ENCODE measurements at places on chromosomes 12 and 14. TPM values are rescaled to one million over a fixed set of nuclear protein-coding genes. Genes with fewer than 3 reads are reported as not detected.

GRCh38 chr12:87922736-87923135 is 106.5 kb downstream of the C12orf50 start:
- no peaks in the 10 kb centered on the region for H3K4me1 ChIP-seq
- H3K36me3 ChIP-seq, result no peaks in the 10 kb centered on the region
- no peak overlapping the region for H3K4me3 ChIP-seq
- no peak for DNase-seq

GRCh38 chr12:78087363-78087675 is 256.6 kb downstream of the NAV3 start:
- H3K36me3 ChIP-seq, result no peaks in the 10 kb centered on the region
- H3K4me3 ChIP-seq, result no peak overlapping the region
- no peaks in the 10 kb centered on the region for H3K27me3 ChIP-seq
- H3K27ac ChIP-seq, result no peak overlapping the region

DNA sequence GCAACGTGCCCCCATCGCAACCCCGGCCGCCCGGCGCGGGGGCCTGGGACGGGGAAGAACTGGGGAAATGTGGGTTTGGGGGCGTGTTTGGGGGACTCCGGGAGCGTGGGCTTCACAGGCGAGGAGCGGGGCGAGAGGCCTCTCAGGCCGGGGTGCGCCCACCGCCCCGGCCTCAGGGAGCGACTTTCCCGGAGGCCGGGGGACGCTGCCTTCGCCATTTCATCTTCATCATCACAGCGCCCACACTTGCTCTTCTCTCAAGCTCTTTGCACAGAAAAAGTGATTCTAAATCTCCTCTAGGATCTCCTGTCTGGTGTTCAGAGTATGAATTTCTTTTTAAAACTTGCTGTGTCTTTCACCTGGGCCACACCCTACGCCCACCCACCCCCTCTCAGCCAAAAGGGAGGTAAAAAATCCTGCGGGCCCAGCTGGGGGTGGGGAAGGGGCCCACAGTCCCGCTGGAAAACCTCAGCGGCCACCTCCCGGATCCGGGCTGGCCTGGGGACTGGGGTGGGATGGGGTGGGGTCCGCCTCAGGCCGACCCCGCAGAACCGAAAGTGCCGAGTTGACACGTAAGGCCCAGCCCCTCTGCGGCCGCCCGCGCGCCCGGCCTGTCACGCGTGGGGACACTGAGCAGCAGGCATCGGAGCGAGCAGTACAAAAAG is 7.4 kb downstream of the CDKN1B start:
- no peaks in the 10 kb centered on the region for H3K36me3 ChIP-seq
- H3K27me3 ChIP-seq, result no peaks in the 10 kb centered on the region
- peak overlapping the region; percentile 100 for H3K27ac ChIP-seq
- peak overlapping the region; percentile 79 for H3K4me3 ChIP-seq

Gene ELK3
- total RNA-seq, result 20.6 TPM

- H3K4me1 ChIP-seq, result no peaks in the 10 kb centered on the region
- no peak overlapping the region for H3K4me3 ChIP-seq
- no peaks in the 10 kb centered on the region for H3K36me3 ChIP-seq
- H3K27ac ChIP-seq, result no peak overlapping the region
- no peak for DNase-seq
Measured at GRCh38 chr12:102570256-102570655, 89.9 kb upstream of the IGF1 start.

- no peak for DNase-seq
- H3K4me1 ChIP-seq, result no peaks in the 10 kb centered on the region
- H3K27ac ChIP-seq, result no peak overlapping the region
- H3K4me3 ChIP-seq, result no peak overlapping the region
Measured at GRCh38 chr12:12427568-12427967, 70.7 kb downstream of the BORCS5 start.

DNA sequence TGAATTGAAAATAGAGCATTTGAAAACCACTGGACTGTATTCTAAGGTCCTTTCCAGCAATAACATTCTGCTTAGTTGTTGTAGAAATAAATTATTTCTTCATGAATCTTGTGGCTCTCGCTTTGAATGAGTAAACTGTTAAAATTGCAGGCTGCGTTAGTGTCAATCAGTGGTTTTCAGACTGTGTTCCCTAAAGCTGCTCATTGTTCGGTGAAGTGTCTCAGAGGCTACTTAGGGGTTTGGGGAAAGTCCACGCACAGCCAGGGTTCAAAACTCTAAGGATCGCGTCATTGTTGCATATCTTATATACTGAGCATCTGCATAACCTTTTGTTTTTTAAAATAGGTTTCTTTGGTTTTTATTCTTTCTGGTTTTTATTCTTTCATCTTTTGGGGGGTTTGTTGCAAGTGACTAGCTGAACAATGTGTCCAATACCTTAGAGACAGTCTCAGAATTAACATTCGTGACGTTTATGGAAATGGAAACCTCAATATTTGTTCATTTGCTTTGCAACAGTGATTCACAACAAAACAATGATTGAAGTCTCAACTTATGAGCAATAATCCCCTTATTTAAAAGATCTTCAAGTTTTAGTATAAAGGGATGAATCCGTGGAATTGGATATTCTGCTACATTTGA is 108.1 kb downstream of the TTLL5 start:
- no peak for DNase-seq
- H3K4me1 ChIP-seq, result no peaks in the 10 kb centered on the region
- H3K27ac ChIP-seq, result no peak overlapping the region
- H3K36me3 ChIP-seq, result no peaks in the 10 kb centered on the region
- H3K27me3 ChIP-seq, result no peaks in the 10 kb centered on the region

Gene DTX1
- total RNA-seq, result 2.6 TPM

Gene SERPINA5
- 936 TPM for total RNA-seq

- H3K4me1 ChIP-seq, result no peaks in the 10 kb centered on the region
- H3K4me3 ChIP-seq, result no peak overlapping the region
Measured at GRCh38 chr12:120818416-120818815, 85.7 kb downstream of the SPPL3 start.

Gene JKAMP
- 73.9 TPM for total RNA-seq

GRCh38 chr12:15808250-15808649 is 19.1 kb upstream of the EPS8 start:
- H3K4me3 ChIP-seq, result no peak overlapping the region
- H3K36me3 ChIP-seq, result no peaks in the 10 kb centered on the region
- H3K4me1 ChIP-seq, result no peaks in the 10 kb centered on the region
- H3K27me3 ChIP-seq, result no peaks in the 10 kb centered on the region
- no peak for DNase-seq
- H3K27ac ChIP-seq, result no peak overlapping the region

GRCh38 chr14:54749727-54750126 is 152.9 kb downstream of the GCH1 start:
- no peaks in the 10 kb centered on the region for H3K4me1 ChIP-seq
- no peak for DNase-seq
- no peaks in the 10 kb centered on the region for H3K27me3 ChIP-seq
- no peak overlapping the region for H3K27ac ChIP-seq

DNA sequence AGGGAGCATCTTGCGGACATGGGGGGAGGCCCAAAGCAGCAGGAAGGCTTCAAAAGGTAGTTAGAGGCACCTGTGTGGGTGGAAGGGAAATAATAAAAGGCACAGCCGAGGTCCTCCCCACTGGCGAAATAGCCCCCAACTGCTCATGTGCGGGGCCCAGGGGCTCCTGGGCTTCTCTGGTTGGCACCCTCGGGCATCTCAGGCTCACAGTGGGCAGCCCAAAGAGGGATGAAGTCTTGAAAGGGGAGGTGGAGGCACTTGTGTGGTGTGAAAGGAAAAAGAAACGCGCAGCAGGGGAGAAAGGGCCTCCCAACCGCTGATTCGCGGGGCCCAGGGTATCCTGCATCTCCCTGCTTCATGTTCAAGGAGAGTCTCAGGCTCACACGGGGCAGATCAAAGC is 579.4 kb downstream of the ALG10 start:
- no peak overlapping the region for H3K27ac ChIP-seq
- DNase-seq, result no peak
- H3K4me1 ChIP-seq, result no peaks in the 10 kb centered on the region
- H3K36me3 ChIP-seq, result no peaks in the 10 kb centered on the region

DNA sequence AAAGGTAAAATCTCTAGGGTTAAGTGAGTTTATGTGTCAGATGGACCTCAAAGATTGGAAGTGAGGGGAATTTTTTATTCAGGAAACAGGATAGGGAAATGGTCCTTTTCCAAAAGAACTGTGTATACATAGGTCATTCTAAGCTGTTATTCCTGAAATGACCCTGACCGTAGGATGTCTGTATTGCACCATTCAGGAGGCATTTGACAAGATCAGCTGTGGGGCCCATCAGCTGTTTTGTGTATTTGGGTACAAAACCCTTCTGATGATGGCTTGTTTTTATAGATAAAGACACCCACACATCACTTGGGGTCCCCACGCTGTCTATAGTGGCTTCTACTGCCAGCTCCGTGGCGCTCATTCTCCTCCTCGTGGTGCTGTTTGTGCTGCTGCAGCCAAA is 62.6 kb upstream of the SRSF5 start:
- H3K27me3 ChIP-seq, result no peaks in the 10 kb centered on the region
- H3K27ac ChIP-seq, result no peak overlapping the region
- no peak overlapping the region for H3K4me3 ChIP-seq

- no peaks in the 10 kb centered on the region for H3K27me3 ChIP-seq
- DNase-seq, result no peak
- H3K4me1 ChIP-seq, result peaks cover 17% of the 10 kb centered on the region
- H3K4me3 ChIP-seq, result no peak overlapping the region
- H3K27ac ChIP-seq, result no peak overlapping the region
Measured at GRCh38 chr14:92956961-92957360, 34.0 kb downstream of the CHGA start.

- no peaks in the 10 kb centered on the region for H3K4me1 ChIP-seq
- H3K36me3 ChIP-seq, result no peaks in the 10 kb centered on the region
- no peaks in the 10 kb centered on the region for H3K27me3 ChIP-seq
- H3K27ac ChIP-seq, result peak overlapping the region; percentile 31
- DNase-seq, result no peak
Measured at GRCh38 chr12:102426599-102427542, 53.5 kb downstream of the IGF1 start.

GRCh38 chr12:117109943-117110635 is 10.9 kb upstream of the TESC start:
- H3K27me3 ChIP-seq, result no peaks in the 10 kb centered on the region
- no peak overlapping the region for H3K27ac ChIP-seq
- DNase-seq, result no peak
- H3K4me1 ChIP-seq, result no peaks in the 10 kb centered on the region
- no peak overlapping the region for H3K4me3 ChIP-seq

DNA sequence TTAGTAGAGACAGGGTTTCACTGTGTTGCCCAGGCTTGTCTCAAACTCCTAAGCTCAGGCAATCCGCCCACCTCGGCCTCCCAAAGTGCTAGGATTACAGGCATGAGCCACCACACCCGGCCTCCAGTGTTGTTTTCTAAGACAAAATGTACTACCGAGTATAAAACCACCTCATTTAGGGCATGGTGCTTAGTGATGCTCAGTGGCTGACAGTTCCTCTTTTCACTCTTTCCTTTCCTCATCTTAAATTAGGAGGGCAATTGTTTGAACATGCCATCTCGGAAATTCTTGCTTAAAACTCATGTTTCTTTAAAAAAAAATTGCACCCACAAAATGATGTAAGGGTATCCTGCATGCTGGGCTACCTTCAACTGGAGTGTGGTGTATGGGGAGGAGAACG is 89.0 kb downstream of the RFX4 start:
- H3K36me3 ChIP-seq, result no peaks in the 10 kb centered on the region
- no peak for DNase-seq
- no peaks in the 10 kb centered on the region for H3K4me1 ChIP-seq
- H3K4me3 ChIP-seq, result no peak overlapping the region

- H3K27ac ChIP-seq, result peak overlapping the region; percentile 3
- no peaks in the 10 kb centered on the region for H3K27me3 ChIP-seq
- H3K4me3 ChIP-seq, result peak overlapping the region; percentile 12
- H3K4me1 ChIP-seq, result no peaks in the 10 kb centered on the region
Measured at GRCh38 chr14:57066463-57066862, 202.2 kb downstream of the EXOC5 start.

- H3K36me3 ChIP-seq, result no peaks in the 10 kb centered on the region
- no peak overlapping the region for H3K27ac ChIP-seq
Measured at GRCh38 chr14:86462193-86462753, 932.3 kb downstream of the FLRT2 start.

- H3K4me1 ChIP-seq, result peaks cover 8% of the 10 kb centered on the region
- no peak overlapping the region for H3K27ac ChIP-seq
- H3K36me3 ChIP-seq, result no peaks in the 10 kb centered on the region
- H3K4me3 ChIP-seq, result no peak overlapping the region
Measured at GRCh38 chr14:89911010-89911919, 43.3 kb downstream of the EFCAB11 start.

- H3K4me3 ChIP-seq, result no peak overlapping the region
- DNase-seq, result no peak
- no peak overlapping the region for H3K27ac ChIP-seq
- H3K27me3 ChIP-seq, result no peaks in the 10 kb centered on the region
- H3K36me3 ChIP-seq, result no peaks in the 10 kb centered on the region
Measured at GRCh38 chr12:19998961-19999804, 369.2 kb upstream of the PDE3A start.

Gene MANSC4
- total RNA-seq, result not detected

DNA sequence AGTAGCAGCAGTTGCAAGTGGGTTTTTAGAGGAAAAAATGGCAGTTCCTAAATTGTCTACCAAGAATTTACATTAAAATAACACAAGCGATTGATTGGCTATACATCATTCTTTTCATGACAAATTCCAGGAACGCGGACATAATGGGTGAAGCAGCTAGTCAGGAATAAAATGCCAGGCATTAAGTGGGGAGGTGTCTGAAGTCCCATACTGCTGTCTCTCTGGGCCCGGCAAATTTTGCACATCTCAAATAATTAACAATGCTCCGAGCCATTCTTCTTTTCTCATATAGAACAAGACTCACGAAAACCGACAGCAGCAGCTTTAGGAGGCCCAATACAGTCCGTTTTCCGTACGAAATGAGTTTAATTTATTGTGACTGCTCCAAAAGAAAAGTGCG is 696 bp downstream of the RPL36AL start:
- H3K36me3 ChIP-seq, result no peaks in the 10 kb centered on the region
- peak overlapping the region; percentile 92 for H3K27ac ChIP-seq
- peaks cover 6% of the 10 kb centered on the region for H3K4me1 ChIP-seq
- no peak for DNase-seq
- H3K4me3 ChIP-seq, result peak overlapping the region; percentile 95

Measured in prostate gland (tissue), 2 donors.